Activated CD8-positive, alpha-beta memory T cell treated with anti-CD3 and anti-CD28 coated beads for 24 hours (primary cell): ENCODE measurements at places on chromosomes 5 and 9.

DNA sequence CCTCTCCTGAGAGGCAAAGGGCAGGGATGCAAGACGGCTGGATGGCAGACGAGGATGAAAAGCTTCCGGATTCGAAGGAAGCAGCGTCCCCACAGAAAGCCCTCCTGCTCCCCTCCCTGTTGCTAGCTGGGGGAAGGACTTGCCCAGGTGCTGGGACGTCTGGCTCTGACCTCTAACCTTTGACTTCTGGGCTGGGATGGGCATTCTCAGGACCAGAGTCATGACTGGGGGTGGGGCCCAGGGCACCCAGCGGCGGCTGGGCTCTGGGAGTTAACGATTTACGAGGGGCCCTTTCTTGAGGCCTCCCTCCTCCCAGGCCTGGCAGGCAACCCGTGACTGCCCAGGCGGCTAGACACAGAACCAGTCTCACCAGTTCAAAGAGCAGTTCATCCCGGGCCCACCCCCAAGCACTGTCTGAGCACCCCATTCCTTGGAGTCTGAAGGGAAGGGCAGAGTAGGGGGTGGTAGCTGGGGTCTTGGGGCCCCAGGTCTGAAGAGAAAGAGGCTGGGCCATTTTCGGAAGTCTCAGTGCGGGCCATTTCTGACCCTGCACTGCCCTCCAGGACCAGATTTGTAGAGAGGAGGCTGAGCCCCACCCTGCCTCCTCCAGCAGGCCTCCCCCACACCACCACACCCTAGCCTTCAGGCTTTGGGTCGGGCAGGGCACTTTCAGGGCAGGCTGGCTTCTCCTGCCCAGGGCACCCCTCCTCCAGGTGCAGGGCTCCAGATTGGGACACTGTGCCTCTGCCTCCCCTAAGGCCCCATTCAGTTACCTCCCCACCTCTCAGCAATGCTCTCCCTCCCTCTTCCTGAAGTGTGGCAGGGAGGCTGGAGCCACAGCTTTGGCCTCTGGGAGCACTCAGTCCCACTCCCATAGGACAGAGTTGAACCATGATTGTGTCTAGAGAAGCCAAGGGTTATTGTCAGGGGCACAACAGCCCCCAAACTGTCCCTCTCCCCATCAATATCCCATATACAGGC is 5.0 kb upstream of the CXXC5 start:
- DNase-seq, result no peak

DNA sequence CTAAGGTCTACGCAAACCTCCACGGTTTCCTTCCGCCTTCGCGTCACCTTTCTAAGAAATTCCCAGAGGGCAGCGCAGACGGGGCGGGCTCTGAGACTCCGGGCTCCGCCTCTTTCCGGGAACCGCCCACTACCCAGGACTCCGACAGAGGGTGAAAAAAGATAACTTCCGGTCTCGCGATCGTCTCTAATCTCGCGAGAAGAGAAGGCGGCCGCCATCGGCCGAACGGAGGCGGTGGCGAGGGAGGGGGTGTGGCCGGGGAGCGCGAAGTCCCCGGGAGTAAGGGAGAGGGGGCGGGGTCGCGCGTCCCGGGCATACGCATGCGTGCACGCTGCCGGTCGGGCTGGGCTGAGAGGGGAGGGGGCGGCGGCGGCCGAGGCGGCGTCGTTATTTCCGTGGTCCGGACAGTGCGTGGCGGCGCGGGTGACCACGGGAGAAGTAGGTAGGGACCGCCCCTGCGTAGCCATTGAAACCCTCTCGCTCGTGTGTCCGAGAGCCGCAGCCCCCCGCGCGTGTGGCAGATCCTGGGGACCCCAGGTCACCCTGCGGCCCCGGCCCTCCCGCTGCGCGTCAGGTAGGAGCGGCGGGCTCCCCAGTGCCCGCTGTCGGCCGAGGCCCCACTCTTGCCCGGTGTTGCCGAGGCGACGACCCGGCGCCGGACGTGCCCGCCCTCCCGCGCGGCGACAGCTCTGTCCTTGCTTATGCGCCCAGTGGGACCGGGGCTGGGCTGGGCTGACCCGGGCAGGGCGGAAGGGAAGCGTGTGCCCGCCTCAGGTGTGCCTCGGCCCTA is at the start of gene NAA35:
Gene NAA35, plus strand, starts transcription at position 315 of the 790 bp plus-strand sequence. CDS start 1,014 bp downstream, outside the sequence.
- DNase-seq, result peak; percentile 99

DNA sequence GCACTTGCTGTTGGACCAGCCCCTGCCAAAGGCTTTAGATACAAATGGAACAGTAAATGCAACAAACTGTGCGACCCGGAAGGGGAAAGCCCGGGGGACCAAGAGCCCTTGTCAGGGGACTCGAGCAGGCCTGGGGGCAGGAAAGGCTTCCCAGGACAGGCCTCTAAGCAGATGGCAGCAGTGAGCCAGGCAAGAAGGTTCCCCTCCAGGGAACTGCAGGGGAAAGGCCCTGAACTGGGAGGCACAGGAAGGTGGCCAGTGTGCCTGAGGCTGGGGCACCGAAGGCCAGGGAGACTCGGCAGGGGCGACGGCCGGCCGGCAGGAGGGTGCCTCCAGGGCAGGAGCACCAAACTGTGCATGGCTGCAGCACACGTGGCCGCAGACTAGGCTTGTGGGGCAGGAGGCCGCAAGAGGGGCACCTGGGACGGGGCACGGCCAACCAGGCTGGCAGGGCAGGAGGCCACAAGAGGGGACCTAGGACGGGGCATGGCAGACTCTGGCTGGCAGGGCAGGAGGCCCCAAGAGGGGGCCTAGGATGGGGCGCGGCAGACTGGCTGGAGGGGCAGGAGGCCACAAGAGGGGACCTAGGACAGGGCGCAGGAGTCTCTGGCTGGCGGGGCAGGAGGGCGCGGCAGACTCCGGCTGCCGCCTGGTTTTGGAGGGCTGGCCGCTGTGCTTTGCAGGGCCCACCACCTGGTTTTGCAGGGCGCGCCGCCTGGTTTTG is 10.0 kb downstream of the VAV2 start:
- DNase-seq, result no peak

- DNase-seq, result no peak
Observed at GRCh38 chr9:85971731-85972130, 30.8 kb downstream of the NAA35 start.

DNA sequence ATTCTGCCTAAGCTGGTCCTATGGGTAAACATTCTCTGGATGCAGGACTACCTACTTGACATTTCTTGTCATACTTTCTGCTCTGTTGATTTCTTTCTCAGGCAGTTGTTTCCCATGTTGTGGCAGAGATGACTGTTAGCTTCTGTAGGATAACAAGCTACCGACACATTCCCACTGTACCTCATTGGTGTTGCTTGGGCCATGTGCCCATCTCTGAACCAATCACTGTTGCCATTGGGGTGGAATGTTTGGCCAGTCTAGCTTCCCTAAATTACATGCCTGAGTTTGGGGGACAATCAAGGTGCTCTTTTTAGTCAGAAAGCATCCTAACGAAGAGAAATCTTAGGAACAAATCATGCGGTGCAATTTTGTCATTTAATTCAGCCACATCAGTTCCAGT is 212.0 kb downstream of the KDM4C start:
- no peak for DNase-seq

DNA sequence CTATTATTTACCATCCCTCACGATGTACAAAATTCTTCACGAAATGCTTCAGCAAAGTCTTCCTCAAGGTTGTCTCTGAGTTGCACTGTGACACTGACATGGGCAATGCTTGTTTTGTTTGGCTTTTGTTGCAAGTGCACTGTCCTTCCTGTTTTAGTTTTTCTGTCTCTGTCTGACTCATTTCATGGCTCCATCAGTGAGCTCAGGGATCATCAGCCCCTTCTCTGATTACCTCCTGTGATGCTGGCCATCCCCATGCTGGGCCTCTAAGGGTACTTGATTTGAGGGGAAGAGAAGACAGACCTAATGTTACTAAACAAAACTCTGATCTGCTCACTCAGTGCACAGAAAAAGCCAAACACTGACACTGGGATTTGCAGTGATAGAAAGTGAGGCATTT is 37.6 kb upstream of the STX17 start:
- no peak for DNase-seq

DNA sequence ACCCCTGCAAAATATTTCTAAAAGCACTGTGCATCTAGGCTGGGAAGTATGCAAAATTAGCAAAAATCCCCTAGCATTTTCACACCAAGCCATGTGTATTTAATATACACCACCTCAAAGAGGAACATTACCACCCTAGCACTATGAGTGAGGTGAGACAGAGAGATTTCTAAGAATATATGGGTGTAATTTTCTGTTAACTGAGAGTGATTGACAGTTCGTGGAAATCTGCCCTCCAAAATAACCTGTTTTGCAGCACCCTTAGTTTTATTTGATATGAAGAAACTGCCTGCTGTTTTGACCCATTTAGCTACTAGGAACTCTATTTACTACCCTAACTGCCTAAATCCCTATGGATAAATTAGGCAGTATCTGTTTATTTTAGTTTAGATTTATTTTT is 64.2 kb upstream of the CDKN2B start:
- no peak for DNase-seq

- DNase-seq, result no peak
Observed at GRCh38 chr5:181198106-181198685, 6.8 kb downstream of the TRIM7 start.

DNA sequence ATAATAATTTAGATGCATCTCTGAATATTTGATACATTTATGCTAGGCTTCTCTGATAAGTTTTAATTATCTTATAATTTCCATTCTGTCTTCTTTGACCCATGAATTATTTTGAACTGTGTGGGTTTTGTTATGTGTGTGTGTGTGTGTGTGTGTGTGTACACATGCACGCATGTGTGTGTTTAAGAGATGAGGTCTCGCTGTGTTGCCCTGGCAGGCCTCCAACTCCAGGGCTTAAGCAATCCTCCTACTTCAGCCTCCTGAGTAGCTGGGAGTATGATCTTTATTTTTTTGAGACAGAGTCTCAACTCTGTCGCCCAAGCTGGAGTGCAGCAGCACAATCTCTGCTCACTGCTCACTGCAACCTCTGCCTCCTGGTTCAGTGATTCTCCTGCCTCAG is 75.4 kb downstream of the NDUFAF2 start:
- no peak for DNase-seq

DNA sequence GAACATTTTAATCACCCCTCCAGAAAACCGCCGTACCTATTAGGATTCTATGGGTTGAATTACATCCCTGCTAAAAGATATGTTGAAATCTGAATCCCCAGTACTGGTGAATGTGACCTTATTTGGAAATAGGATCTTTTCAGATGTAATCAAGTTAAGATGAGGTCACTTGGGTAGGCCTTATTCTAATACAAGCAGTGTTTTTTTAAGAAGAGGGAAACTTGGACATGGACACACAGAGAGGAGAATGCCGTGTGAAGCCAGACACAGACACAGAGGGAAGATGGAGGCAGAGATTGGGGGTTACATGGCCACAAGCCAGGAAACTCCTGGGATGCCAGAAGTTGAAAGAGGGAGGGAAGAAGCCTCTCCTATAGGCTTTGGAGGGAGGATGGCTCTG is 183.5 kb downstream of the GNA14 start:
- no peak for DNase-seq

GRCh38 chr9:77582961-77583576 is 65.1 kb downstream of the GNA14 start:
- no peak for DNase-seq

GRCh38 chr5:117188211-117188610 is 613.6 kb upstream of the SEMA6A start:
- DNase-seq, result no peak

- DNase-seq, result no peak
Observed at GRCh38 chr5:69312459-69313160, 20.0 kb downstream of the CCDC125 start.
